ENCODE measurements at places on chromosomes 11 and 22.

- no peak for DNase-seq
Measured at GRCh38 chr22:30326255-30326705, 461 bp downstream of the TBC1D10A start.

- no peak for DNase-seq
Measured at GRCh38 chr11:64032050-64032449, 3.7 kb upstream of the FLRT1 start.

- DNase-seq, result no peak
Measured at GRCh38 chr22:17974703-17975372, 49.5 kb downstream of the MICAL3 start.

DNA sequence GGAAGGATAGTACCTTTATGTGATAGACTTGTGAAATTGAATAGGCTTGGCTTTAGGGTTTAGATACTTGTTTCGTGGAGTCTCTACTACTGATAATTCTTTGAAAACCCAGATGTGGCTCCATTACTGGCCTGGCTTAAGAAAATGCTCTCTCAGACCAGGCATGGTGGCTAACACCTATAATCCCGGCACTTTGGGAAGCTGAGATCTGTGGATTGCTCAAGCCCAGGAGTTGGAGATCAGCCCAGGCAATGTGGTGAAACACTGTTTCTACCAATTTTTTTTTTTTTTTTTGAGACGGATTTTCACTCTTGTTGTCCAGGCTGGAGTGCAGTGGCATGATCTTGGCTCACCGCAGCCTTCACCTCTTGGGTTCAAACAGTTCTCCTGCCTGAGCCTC is 40.9 kb downstream of the ATG13 start:
- DNase-seq, result no peak

DNA sequence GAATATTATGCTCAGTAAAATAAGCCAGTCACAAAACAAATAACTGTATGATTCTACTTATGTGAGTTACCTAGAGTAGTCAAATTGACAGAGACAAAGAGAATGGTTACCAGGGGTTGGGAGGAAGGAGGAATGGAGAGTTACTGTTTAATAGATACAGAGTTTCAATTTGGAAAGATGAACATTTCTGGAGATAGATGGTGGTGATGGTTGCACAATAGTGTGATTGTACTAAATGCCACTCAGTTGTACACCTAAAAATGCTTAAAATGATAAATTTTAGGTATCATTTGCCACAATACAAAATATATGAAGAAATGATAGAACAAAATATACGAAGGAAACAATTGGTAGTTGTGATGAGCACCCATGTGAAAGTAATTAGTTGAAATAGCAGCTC is 43.4 kb downstream of the PDHX start:
- DNase-seq, result no peak

- peak; percentile 16 for DNase-seq
Measured at GRCh38 chr11:76807206-76807875, 24.2 kb downstream of the TSKU start.

DNA sequence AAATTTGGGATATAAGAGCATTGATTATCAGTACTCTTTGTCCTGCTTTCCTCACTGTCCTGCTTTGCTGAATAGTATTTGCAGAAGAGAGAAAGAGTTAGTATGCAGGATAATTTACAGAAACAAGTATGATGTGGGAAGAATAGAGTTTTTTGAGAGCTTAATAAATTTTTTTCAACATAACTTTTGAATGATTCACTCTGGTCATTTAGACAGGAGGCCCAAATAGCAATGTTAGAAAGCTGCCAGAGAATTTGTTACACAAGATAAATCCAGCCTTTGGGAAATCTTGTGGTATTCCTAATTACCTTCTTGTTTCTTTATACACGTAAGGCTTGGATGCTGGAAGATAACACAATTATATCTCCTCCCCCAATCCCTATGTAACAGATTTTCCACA is 484.6 kb downstream of the CNTN5 start:
- no peak for DNase-seq

DNA sequence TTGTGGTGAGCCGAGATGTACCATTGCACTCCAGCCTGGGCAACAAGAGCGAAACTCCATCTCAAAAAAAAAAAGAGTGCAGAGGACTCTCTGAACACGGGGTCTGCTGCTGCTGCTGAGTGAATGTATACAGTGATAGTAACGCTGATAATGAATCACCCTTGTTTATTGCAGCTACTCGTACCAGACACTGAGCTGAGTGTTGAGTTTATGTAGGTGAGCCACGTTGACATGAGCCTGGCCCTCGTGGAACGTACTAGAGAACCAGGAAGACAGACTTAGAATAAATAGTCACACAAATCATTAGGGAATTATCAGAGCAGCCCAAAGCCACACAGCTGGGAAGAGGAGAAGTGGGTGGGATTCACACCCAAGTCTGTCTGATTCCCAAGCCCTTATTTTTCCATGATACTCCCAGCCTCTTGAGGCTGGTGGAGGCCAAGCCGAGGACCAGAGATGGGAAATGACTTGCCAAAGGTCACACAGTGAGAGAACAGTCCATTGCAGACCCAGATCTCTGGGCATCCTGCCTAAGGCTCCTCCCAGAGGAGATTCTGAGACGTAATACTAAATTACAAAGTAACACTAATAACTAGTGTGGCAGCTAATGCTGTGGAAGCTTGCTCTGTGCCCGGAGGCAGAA is 34.8 kb downstream of the MB start:
- no peak for DNase-seq

DNA sequence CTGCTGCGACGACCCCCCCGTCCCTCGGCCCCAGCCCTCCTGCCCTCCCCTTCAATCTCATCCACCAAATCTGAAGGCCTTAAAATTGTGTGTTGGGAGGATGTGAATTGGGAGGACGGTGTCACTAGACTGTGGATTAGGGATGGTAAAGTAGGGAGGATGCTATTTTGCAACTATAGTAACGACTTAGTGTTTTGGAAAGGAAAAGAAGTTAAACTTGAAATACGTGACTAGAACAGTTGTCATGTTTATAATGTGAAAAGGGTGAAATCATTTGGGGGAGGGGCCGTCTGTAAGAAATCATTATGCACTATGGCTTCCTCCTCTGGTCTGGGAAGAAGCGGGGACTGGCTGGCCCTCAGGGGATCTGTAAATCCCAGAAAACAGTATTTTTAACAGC is 43.4 kb upstream of the NNMT start:
- DNase-seq, result no peak

DNA sequence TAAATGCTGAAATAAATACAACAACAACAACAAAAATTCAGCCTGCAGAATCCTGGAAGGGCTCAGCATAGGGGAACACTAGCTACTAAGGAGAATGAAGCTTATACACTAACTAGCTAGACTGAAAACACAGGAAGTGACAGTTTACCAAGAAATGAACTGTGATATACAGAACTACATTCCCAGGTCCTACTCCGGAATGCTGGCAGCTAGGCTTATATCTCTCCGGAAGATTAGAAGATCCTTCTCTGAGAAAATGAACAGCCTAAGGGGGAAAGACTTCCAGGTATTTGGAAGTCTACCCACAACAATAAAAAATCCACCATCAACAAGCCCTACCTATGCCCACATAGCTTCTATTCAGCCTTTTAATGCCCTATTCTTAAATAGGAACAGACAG is 31.0 kb downstream of the CCDC34 start:
- DNase-seq, result no peak

DNA sequence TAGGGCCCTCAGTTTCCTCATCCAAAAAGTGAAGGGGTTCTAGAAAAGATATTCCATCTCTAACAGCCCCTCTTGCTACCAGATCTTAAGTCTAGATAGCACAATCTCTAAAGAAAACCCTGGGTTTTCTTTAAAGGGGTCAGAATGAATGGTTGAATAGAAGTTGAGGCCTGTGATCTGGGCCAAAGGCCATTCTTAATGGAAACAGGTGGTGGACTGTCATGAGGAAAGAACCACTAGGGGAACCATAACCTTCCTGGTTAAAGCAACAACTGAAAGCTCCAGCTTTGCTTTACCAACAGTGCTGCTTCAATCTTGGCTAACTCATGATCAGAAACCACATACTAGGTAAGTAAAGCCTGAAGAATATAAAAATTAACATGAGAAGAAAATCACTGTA is 1.8 kb downstream of the CELF1 start:
- DNase-seq, result no peak

DNA sequence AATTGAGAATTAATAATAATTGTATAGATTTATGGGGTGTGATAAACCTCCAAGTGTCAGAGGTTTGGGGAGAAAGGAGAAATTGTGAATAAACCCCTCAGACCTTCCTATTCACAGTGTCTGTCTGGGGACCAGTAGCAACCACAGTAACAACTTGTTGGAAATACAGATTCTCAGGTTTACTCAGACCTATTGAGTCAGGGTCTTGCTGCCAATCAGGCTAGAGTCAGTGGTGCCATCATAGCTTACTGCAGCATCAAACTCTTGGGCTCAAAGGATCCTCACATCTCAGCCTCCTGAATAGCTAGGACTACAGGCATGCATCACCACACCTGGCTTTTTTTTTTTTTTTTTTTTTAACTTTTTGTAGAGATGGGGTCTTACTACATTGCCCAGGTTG is 17.3 kb downstream of the SLC3A2 start:
- DNase-seq, result no peak

GRCh38 chr11:104525416-104525815 is 361.5 kb upstream of the PDGFD start:
- DNase-seq, result no peak

DNA sequence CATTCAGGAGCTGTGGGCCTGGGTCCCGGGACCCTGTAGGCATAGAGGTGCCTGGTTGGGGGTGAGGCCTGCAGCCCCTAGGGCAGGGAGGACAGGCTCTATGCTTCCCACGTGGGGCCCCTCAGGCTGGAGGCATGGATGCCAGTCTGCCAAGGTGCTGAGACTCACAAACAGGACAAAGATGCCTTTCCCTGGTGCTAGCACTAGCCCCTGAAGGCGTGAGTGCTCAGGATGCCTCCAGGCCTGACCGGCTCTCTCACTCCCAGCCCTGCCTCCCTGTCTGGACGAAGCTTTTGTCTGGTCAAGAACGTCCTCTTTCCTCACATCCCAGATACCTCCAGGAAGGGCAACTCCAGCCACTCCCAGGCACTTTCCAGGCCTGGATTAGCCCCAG is 2.1 kb downstream of the CDC42BPG start:
- no peak for DNase-seq

DNA sequence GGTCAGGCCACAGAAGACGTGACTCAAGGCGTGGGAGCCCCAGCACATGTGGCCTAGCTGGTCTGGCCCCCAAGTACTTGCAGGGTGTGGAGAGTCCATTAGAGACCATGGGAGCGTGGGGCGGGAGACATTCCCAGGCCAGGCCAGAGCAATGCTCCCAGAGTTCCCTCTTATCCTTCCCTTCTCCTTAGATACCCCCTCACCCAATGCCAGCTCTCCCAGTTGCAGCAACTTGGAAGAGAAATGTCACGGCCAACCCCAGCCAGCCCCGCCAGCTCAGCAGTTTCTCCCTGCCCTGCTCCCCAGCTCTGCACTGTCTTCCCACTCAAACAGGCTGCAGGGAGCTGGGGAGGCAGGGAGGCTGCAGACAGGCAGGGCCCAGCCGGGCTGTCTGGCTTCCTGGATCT is 65.4 kb upstream of the TSPAN18 start:
- DNase-seq, result no peak

GRCh38 chr11:6390718-6391469 is 620 bp downstream of the SMPD1 start:
- DNase-seq, result no peak

GRCh38 chr11:83681031-83681781 is 395.0 kb upstream of the CCDC90B start:
- DNase-seq, result no peak

- no peak for DNase-seq
Measured at GRCh38 chr11:81007046-81007445, 1566.2 kb upstream of the TENM4 start.

DNA sequence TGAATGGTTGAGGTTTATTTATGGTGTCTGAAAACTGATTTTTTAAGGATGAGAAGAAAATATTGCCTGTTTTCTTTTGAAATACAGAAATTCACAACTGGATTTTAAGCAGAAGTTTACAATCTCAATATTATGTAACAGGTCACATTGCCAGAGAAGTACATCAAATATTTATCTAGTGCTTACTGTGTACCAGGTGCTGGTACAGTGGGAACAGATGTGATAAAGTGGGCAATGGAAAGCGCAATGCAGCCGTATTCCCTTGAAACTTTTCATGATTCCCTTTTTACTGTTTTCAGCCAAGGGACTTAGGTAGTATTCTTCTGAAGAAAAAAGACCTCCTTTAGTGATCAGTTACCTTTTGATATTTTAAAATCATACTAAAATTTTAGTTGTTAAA is 49.6 kb downstream of the TTC17 start:
- no peak for DNase-seq

DNA sequence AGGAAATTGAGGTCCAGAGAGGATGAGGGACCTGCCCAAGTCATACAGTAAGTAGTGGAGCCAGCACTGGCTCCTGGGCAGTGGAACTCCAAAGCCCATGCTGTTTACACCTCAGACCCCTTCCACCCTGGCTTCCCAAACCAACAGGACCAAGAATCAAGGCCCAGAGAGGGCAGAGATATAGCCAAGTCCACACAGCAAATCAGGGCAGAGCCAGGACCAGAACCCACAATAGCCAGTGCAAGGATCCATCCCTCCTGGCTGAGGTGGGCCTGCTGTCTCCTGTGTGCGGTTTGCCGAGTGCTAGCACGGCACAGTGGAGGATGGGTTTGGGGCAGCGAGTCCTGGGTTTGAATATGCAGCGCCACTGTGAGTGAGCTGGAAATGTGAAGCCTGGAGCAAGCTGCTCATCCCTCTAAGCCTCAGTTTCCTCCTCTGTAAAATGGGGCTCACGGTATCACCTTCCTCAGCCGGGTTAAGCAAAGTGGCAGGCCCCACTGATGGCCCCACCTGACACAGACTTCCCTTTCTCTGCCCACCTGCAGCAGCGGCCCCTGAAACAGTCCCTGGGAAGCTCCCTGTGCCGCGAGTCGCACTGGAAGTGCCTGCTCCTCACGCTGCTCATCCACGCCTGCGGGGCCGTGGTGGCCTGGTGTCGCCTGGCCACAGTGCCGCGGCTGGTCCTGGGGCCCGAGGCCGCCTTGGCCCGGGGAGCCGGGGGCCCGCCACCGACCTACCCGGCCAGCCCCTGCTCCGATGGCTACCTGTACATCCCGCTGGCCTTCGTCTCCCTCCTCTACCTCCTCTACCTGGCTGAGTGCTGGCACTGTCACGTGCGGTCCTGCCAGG is 2.3 kb downstream of the TMEM151A start:
- no peak for DNase-seq

- no peak for DNase-seq
Measured at GRCh38 chr11:16448123-16448717, 91.9 kb upstream of the SOX6 start.

GRCh38 chr11:109747839-109748238 is 325.8 kb downstream of the C11orf87 start:
- no peak for DNase-seq

DNA sequence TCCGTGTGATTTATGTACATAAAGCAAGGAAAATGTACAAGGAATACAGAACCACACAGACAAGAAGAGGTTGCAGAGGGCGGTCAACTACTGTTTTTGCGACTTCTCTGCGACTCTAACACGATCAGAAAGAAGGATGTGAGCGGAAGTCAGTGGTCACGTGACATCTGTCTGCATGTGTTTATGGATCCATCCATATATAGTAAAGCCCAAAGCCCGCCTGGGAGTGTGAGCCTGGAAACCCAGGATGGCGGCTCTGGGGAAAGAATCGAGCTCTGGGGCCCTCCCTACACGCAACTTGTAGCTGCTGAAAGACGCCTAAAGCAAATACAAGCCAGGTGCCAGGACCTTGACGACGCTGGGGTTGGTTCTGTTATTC is 8.8 kb downstream of the OSBPL5 start:
- DNase-seq, result no peak

All from activated CD8-positive, alpha-beta memory T cell treated with anti-CD3 and anti-CD28 coated beads for 1 hour (primary cell).